ENCODE measurements at places on chromosomes 11 and 22.

DNA sequence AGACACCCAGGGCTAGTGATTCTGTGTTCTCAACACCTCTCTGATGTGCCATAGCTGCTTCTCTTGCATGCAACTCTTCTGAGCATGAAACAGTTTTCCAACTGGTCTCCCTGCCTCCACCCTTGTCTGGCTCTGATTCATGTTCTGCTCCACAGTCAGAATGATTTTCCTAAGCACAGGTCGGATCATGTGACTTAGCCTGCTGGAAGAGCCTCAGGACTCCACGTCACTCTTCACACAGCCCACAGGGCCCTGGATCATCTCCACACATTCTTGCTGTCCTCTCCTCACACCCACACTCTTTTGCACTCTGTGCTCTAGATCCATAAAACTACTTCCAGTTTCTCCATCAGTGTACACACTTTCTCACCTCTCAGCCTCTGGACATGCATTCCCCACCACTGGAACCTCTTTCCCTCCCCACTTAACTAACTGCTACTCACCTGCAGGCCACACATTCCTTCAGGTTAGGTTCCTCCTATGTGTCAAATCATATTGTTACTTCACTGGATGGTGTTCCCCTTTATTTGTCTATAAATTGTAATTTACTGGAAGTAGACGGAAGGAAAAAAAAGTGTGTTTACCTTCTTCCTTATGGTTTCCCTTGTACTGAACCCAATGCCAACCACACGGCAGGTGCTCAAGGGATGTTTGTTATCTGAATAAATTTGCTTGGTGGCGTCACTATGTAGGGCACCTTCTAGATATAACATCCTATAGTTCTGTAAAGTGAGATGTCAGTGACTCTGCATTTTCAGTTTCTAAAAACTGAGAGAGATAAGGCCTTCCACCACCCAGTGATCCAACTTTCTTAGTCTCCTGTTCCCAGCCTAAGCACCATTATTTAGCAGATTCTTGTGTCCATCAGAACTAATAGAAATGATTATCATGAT, 133.7 kb downstream of the ETS1 start:
- DNase-seq: no peak

GRCh38 chr11:33907421-33907820, 15.5 kb upstream of the LMO2 start:
- no peak for DNase-seq

DNA sequence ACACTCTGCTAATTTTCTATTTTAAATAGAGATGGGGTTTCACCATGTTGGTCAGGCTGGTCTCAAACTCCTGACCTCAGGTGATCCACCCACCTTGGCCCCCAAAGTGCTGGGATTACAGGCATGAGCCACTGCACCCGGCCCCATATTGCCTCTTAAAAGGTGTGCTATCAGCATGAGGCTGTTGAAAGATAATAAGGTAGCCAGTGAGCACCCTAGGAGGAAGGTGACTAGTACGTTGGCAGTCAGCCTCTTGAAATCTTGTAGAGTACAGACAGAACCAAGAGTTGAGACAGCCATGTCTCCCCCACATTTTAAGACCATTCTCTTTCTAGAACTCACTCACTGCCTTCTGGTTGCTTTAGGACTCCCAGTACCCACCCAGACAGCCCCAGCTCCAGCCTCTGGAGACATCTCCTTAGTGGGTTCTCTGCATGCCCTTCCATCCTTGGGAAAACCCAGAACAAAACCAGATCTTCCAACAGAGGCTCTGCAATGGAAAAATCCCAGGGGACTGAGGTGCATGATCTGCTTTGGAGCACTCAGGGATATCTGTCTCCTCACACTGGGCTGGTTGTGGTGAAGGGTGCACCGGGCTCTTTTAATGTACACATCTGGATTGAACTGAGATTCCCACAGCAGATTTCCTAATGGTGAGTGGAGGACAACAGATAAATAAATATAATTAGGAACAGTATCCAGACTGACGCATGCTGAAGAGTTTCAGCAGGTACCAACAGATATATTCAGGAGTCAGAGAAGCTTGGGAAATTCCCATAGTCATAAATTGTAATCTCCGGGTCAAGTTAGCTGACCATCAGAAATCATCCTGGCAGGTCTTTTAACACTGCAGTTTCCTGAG, 49.4 kb downstream of the LRRC74B start:
- no peak for DNase-seq

- DNase-seq: no peak
These were observed 36.0 kb downstream of the BUD13 start for GRCh38 chr11:116736763-116737162.

DNA sequence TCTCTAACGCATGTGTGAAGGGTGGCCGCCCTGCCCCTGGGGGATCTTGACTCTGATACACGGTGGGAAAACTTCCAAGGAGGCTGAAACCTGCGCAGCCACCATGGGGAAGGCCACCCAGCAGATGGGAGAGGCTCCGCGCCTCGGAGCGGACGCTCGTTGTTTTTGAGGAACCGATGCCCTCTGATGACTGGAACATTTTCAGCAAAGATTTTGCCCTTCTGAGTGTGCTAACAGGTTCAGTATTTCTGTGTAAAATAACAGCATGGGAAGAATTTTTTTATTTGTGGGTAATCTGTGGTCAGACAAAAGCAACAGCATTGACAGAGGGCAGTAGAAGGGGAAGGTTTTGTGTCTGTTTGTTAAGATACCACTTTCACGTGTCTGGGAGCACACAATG, 16.7 kb downstream of the MB start:
- DNase-seq: no peak

- DNase-seq: no peak
These were observed 32.1 kb downstream of the RPL27A start for GRCh38 chr11:8714622-8715225.

DNA sequence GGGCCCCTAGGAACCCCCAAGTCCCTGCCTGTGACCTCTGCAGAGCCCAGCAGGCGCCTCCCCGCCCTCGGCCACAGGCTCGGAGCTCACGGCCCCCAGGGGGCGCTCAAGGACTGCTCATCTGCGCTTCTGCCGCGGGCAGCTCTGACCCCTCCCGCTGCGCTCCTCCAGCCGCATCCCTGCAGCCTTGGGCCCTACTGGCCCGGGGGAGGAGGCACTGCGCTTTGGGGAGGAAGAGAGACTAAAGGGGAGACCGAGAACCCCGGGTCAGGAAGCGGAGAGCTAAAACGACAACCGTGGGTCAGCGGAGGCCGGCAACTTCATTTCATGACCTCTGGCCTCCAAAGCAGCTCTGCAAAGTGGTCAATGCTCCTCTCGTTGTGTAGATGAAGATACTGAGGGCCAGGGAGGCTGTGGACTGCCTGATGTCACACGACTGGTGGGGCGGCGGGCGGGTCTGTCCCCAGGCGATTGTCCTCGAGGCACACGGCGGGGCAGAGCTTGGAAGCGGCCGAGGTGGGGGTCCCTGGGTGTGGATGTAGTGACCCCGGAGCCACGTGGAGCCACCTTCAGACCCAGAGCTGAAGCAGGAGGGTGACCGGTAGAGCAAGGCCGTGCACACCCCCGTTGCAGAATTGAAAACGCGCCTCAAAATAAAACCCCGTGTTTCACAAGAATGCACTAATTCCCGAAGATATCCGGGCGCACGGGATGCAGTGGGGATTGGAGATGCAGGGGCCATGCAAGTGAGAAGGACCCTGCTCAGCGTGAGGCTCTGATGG, 2.7 kb upstream of the KRTAP5-6 start:
- DNase-seq: peak; percentile 77

- DNase-seq: no peak
These were observed 37.2 kb downstream of the FBXO7 start for GRCh38 chr22:32511776-32512175.

- DNase-seq: no peak
These were observed 193.1 kb upstream of the PITPNB start for GRCh38 chr22:28112190-28112544.

GRCh38 chr11:80503990-80504389, 1063.2 kb upstream of the TENM4 start:
- no peak for DNase-seq

- no peak for DNase-seq
These were observed 62.0 kb downstream of the YAP1 start for GRCh38 chr11:102172127-102172848.

DNA sequence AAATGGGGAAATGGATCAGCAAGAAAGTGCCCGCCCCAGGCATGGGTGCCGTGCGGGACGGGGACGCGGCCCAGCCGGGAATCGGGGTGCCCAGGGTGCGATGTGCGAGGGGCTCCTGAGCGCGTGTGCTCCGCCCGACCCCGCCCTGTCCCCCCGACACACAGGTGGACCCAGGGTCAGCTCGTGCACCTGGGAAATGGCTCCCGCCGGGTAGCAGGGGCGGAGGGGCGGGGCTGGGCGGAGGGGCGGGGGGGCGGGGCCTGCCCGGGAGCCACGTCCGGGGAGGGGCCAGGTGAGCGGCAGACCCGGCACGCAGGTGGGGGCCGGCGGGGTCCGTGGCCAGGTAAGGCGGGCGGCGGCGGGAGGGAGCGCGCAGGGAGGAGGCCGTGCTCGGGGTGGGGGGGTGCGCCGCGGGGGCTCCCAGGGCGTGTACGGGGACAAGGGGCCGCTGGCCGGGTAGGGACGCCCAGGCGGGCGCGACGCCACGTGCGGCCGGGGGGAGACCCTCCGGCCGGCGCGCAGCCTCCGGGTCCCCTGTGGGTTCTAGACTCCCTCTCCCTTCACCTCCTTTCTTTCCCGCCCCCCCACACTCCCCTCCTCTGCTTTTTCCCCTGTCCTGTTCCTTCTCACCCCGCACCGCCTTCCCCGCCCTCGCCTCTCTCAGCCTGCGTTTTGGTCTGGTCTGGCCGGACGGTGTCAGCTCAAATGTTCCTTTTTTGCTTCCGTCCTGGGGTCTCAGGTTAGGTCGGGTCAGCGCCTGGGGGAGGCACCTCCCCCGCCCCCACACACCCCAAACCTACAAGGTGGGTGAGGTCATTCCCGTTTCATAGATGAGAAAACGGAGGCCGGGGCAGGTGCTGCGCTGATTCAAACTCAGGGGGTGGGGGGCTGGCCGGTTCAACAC, at the start of gene ARHGAP8:
Gene ARHGAP8 (plus strand): TSS at position 291 of the 904 bp plus-strand sequence. CDS start 33,953 bp downstream, outside the sequence.
- no peak for DNase-seq

DNA sequence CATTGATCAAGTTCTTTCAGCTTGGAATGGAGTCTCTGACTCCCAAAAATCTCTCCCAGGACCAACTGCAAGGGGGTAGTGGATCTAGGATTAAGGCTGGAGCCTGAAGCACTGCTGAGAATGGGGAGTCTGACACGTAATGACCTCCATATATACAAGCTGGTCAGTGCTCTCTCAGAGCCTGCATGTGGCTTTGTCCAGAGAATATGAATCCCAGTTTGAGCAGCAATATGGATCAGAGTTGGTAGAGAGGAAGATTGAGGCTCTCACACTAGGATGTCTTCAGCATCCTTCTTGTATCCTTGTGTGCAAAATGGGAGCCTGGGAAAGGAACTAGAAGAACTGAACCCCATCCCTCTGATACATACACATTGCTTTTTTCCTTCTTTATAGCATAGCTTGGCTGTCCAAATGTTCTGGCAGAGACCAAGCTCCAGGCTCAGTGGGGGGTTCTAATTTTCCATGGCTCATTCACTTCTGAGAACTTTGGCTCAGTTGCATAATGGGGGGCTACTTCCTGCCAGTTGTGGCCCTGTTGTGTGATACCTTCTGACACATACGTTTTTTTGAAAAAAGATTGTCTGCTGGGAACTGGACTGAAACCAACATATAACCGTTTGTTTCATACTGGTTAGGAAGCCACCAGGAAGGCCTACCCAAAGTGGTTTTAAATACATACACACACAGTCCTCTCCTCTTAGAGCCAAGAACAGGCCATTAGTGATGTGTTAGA, 138.2 kb downstream of the ETS1 start:
- DNase-seq: no peak

GRCh38 chr22:22893891-22894739, 6.5 kb downstream of the IGLL5 start:
- DNase-seq: no peak

GRCh38 chr22:45529105-45529504, 26.4 kb downstream of the FBLN1 start:
- no peak for DNase-seq

DNA sequence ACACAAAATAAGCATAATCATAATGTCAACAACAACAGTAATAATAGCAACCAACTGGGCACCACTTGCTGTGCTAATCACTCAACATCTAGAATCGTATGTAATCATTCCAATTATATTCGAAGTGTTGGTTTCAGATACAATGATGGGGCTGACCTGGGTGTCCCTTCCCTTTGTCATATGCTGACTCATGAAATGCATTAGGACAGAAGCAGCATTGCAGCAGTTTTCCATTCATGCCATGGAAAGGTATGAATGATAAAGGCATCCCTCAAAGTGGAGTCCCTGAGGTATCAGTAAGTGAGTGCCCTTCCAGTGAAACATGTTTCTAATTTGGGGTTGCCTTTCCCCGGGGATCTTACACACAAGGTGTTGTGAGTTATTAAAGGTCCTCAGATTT, 46.3 kb upstream of the ANO3 start:
- DNase-seq: no peak

GRCh38 chr22:35966314-35967045, 62.1 kb downstream of the RBFOX2 start:
- DNase-seq: no peak
